ENCODE measurements at places on chromosomes 6 and 20.

DNA sequence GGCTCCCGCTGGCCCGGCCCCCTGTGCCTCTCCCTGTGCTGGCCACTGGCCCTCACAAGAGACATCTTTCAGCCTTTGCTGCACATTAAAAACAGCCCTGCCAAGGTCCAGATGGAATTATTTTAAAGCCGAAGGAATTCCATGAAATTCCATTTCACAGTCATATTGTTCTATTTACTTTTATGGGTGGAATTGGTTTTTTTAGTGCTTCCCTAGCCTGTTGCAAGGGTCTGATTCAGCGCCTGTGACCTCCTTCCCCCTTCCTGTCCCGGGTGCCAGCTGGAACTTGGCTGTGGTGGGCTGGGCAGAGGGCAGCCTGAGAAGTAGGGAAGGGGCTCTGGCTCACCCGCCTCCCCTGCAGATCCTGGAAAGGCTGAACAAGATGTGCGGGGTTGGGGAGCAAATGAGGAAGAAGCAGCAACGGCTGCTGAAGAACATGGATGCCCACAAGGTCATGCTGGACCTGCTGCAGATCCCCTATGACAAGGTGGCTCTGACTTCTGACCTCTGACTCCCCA lies 34.3 kb downstream of the UQCC2 start:
- DNase-seq = no peak

DNA sequence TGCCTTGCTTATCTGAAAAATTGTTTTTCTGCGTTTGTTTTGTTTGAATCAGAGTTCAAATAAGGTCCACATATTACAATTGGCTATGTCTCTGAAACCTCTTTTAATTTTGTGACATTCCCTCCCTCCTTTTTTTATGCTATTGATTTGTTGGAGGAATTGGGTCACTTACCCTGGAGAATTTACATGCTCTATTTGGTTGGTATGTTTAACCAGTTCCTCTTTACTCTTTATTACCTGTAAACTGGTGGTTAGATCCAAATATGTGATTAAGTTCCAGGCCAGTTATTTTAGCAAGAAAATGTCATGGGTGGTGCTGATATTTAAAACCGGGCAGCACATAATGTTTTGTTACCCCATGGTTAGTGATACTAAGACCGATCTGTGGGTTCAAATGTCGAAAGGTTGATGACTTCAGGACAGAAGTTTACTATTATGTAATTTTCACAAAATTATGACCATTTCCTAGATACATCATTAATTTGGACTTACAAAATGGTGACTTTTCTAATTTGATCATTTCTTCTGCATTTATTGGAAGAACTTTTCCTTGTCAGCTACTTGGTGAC lies 77.3 kb downstream of the KIZ start:
- DNase-seq = no peak

- no peak for DNase-seq
Measured at GRCh38 chr6:39430446-39430845, 107.9 kb upstream of the KCNK16 start.

- no peak for DNase-seq
Measured at GRCh38 chr20:49558826-49559225, 9.1 kb downstream of the PTGIS start.

- DNase-seq = no peak
Measured at GRCh38 chr6:88166493-88167351, 575 bp upstream of the CNR1 start.

DNA sequence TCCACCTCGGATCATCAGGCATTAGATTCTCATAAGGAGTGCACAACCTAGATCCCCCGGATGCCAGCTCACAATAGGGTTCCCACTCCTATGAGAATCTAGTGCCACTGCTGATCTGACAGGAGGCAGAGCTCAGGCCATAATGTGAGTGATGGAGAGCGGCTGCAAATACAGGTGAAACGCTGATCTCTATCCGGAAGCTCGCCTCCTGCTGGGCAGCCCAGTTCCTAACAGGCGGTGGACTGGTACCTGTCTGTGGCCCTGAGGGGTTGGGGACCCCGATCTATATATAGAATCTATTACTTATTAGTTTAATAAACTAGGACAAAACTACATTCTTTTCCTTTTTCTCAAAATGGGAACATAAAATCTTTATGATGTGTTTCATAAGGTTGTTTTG lies 741.9 kb downstream of the RFPL4B start:
- no peak for DNase-seq
